NCI-H526 (cell line): ENCODE measurements at places on chromosomes 7 and 10.
A peak's percentile ranks its signal among the peaks of the same experiment; 100 is the strongest.

DNA sequence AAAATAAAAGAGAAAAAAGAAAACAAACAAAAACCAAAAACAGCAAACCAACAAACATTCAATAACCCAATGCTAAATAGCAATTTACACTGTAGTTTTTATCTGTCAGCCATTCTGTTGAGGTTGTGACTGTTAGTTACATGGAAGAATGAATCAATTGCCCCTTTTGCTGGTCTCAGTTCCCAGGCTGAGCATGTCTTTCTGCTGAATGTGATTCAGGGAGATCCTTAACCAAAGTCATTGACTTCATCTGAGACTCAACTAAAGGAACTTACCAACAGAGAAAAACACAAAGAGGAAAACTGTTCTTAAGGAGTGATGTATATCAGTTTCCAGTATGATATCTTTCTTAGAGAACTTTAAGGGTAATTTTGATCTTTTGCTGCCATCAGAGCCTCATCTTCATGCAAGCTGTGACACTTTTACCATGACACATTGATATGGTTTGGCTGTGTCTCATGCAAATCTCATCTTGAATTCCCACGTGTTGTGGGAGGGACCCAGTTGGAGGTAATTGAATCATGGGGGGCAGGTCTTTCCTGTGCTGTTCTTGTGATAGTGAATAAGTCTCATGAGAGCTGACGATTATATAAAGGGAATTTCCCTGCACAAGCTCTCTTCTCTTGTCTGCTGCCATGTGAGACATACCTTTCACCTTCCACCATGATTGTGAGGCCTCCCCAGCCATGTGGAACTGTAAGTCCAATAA is 469.8 kb downstream of the KIF20B start:
- DNase-seq, result no peak

DNA sequence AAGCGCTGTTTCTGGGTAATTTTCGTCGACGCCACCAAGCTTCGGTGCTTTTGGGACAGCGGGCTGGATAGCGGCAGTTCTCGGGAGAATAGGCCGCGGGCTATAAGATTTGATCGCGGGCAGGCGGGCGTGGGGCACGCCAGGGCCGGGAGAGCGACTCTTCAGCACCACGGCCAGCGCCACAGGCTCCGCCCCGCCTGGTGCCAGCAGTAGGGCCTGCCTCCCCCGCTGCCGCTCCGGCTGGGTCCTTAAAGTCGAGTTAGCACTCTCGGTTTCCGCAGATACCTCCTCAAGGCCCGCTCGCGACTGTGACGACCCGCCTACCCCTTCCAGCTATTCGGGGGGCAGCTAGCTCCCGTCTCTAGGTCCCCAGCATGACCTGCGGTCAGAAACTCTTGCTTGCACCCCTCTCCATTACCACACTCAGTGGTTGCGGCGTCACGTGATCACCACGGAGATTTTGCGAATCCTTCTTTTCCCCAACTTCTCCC is 9.4 kb downstream of the NXPH1 start:
- no peak for DNase-seq

GRCh38 chr7:142796501-142797390 is 26.0 kb downstream of the PRSS2 start:
- DNase-seq, result no peak

GRCh38 chr10:46514899-46515298 is 41.6 kb downstream of the GPRIN2 start:
- DNase-seq, result no peak

- DNase-seq, result no peak
These were observed 6.5 kb upstream of the TSPAN14 start for GRCh38 chr10:80447436-80448190.

DNA sequence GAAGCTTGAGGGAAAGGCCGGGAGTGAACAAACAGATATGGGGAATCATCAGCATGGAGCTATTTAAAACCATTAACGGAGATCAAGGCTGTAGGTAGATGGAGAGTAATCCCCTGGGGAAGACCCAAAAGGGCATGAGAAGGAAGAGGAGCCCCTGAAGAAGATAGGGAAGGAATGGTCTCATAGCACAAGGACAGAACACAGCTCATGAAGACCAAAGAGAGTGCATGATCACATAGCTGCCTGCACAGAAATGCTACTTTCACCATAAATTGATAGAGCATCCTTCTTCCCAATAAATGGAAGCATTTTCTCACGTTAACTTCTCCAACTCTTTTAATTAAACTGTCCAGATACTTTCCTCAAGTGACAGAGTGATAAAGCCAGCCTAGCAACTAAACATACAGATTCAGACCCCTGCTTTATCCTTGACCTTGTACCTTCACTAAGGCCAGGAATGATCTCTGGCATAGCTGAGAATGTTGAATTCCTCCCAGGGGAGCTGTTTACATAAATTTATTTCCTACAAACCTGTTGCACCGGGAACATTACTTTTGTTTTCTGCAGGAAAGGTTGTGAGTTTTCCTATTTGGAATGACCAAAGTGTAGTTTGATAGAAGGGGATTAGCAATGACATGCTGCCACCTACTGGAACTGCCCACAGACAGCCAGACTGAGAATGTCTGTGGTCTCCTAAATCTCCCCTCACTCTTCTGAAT is 110.8 kb upstream of the LRGUK start:
- DNase-seq, result peak; percentile 76

DNA sequence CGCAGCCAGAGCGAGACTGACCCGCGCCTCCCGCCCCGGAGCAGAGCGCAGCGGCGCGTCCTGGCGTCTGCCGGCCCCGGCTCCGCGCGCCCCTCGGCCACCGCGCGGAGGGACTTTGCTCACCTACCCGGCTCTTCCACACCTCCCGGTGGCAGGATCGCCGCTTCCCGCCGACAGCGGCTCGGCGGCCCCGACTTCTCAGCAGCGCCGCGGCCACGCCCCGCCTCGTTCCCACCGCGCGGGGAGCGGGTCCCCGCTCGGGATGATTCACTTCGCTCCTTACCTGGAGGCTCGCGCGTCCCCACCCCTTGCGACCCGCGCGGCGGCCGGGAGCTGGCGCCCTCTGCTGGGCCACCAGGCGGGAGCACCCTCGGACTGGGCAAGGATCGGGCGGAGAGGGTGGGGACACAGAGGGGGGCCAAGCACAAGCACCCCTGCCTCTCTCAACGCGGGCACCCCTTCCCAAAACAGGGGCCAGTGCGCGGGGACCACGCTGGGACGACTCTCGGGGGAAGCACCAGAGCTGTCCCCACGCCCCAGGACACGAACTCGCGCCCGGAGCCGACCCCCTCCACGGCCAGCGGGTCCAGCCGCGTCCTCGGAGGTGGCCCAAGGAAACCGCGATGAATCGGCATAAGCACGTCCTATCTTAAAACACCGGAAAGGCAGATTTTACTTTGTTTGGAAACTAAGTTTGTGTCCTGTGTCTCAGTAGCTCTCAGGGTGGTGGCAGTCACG is 101.0 kb upstream of the SVIL start:
- DNase-seq, result peak; percentile 13

GRCh38 chr7:95316588-95316987 is 7.7 kb downstream of the PON1 start:
- DNase-seq, result no peak

GRCh38 chr7:36659638-36660341 is 64.5 kb downstream of the AOAH start:
- DNase-seq, result no peak

DNA sequence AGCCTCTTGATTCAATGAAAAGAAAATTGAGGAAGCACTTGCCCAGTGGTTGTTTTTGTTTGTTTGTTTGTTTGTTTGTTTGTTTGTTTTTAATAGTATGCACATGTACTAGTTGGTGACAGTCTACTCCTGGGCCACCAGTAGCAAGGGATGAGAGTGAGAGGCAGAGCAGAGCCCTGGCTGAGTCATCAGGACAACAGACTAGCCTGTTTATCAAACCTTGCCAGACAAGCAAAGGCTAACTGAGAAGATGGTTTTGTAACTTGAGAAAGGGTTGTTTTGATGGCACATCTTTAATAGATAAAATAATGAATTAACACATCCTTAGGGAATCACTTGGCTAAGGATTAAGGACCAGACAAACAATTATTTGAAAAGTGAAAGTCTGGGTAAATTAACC is 78.1 kb downstream of the INHBA start:
- no peak for DNase-seq

DNA sequence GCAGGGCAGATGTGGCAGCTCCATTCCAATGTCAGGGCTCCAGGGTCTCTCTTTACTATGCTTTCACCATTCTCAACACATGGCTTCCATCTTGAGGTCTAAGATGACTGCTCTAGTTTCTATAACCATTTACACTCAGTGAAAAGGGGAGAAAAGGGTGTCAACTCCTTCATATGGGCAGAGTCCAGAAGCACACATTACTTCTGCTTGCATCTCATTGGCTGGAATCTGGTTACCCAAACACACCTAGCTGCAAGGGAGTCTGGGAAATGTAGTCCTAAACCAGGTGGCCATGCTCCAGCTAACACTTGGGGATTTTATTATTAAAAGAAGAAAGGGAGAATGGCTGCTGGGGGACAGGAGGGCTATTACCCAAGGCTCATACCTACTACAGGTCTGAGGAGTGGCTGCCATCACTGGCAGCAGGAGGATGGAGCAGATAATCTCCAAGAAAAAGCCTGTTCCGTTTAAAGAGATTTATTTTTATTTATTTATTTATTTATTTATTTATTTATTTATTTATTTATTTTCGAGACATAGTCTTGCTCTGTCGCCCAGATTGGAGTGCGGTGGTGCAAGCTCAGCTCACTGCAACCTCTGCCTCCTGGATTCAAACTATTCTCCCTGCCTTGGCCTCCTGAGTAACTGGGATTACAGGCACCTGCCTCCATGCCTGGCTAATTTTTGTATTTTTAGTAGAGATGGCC is 29.1 kb upstream of the LBX1 start:
- DNase-seq, result no peak

- no peak for DNase-seq
These were observed 51.7 kb downstream of the AKR1D1 start for GRCh38 chr7:138127996-138128395.

GRCh38 chr7:143240291-143241168 is 18.7 kb downstream of the TAS2R40 start:
- DNase-seq, result peak; percentile 63
